Motor neuron (in vitro differentiated cells): ENCODE measurements at places on chromosomes 1 and 21.

DNA sequence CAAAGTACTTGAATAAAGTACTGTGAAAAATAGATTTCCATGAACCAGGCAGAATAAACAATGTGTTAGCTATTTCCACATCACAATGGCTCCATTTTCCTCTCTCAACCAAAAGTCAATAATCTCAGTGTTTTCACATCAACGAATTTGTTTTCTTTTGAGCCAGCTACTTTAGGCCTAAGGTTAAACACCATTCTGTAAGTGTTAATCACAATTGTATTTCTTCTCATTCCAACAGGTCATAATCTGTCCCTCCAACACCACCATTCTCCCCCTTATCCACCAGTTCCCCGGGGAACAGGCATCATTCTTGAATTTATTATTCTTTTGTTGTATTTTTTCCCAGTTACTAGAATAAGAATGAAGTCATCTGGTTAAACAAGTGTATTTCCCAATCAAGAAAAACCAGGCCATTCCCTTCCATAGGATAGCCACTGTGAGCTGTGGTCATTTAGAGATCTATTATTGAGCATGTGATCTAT is 66.2 kb upstream of the PALMD start:
- ATAC-seq: no peak

- ATAC-seq: no peak
Observed at GRCh38 chr1:154485106-154485505, 16.9 kb upstream of the TDRD10 start.

DNA sequence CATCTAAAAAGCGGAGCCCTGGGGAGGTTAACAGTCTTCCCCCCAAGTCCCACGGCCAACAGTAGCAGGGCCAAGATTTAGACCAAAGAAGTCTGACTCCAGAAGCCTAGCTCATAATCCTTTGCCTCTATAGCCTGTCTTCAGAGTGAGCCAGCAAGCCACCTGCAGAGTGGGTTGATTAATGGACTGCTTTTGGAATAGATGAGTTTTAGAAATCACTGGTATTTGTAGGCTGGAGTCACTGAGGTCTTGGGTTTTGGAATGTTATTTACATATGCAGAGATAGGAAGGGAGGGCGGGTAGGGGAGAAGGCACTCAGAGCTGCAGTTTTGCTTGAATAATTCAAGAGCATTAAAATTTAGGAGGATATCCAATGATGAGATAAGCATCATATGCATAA is 90.8 kb upstream of the L1TD1 start:
- no peak for ATAC-seq

DNA sequence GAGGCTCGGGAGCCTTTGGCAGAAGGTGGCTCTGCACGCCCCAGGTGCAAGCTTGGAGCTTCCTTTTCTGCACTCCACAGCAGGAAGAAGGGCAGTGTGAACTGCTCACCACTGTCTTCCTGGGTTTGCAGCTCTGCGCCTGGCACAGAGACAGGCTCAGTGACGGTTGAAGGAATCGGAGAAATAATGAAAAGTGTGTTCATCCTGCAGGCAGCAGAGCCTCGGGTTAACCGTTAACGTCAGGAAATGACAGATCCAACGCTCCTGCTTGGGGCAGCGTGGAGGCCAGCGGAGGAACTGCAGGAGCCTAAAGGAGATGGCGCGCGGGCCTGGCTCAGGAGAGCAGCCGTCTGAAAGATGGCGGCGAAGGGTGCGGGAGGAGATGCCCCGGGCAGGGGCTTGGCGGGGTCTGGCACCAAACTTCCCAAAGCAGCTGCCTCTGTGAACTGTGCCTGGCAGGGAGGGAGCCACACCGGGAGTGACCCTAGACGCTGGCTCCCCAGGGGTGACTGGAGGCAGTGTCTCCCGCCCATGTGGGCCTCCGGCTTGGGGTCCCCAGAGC is 10.9 kb upstream of the SAMD11 start:
- ATAC-seq: peak; percentile 55

DNA sequence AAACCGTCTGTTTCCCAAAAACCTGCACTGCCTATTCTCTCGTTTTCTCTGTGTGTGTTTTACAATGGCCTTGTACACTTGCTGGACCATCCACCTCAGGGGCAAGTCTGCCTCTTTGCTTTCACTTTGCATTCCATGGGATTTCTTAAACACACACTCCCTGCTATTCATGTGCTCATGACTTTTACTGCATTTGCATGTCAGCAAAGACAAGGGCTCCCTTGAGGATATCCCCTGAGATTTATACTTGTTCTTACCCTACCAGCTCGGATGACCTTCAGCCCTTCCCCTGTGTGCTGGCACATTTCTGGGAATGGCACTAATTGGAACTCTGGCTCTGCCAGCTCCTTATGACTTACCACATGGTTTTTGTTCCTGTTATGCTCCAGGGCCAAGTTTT is 386.9 kb downstream of the AMY1C start:
- peak; percentile 48 for ATAC-seq

- ATAC-seq: no peak
Observed at GRCh38 chr1:41051022-41051421, 29.5 kb upstream of the SLFNL1 start.

DNA sequence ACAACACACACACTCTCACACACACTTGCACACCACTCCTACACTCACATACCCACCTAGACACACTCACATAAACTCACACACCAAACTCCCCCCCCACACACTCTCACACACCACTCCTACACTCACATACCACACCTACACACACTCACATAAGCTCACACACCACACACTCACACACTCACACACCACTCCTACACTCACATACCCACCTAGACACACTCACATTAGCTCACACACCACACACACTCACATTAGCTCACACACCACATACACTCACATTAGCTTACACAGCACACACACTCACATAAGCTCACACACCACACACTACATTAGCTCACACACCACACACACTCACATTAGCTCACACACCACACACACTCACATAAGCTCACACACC is 33.1 kb downstream of the OPTC start:
- no peak for ATAC-seq

GRCh38 chr21:34180826-34181359 is 107.5 kb downstream of the MRPS6 start:
- ATAC-seq: peak; percentile 95

DNA sequence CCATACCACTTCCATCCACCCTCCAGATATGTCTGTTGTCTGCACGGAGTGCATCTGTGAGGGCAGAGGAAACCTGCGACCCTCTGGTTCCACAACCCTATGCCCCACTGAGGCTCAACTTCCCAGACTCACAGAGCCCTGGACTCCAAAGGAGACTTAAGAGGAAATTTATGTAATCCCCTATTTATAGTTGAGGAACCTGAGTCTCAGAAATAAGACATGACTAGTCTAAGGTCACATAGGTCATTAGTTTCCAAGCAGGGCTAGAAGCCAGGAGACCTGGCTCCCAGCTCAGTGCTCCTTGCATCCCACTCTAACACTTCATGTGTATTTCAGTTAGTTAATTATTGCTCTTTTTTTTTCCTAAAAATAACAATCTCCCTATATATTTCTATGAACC is 15.7 kb upstream of the LEMD1 start:
- ATAC-seq: no peak

DNA sequence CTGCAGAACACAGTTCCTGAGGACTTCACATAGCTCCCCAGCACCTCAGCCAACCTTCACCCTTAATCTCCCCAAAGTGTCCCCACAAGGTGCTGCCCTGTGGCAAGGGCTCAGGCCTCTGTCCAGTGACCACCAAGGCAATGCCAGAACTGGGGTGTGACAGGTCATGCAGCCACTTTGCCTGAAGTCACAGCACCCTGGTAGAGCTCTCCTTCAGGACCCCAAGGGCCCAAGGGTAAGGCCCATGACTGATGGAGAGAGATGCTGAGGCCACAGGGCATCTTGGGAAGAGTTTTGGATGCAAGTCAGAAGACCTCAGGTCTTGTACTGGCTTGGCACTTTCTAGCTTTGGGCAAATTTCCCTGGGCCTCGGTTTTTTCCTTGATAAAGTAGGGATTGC is 783 bp upstream of the FCMR start:
- ATAC-seq: no peak

GRCh38 chr1:177983482-177984135 is 13.8 kb upstream of the SEC16B start:
- no peak for ATAC-seq

GRCh38 chr1:36597514-36597913 is 114.8 kb upstream of the CSF3R start:
- no peak for ATAC-seq

GRCh38 chr1:178612261-178612660 is 99.4 kb downstream of the TEX35 start:
- no peak for ATAC-seq

DNA sequence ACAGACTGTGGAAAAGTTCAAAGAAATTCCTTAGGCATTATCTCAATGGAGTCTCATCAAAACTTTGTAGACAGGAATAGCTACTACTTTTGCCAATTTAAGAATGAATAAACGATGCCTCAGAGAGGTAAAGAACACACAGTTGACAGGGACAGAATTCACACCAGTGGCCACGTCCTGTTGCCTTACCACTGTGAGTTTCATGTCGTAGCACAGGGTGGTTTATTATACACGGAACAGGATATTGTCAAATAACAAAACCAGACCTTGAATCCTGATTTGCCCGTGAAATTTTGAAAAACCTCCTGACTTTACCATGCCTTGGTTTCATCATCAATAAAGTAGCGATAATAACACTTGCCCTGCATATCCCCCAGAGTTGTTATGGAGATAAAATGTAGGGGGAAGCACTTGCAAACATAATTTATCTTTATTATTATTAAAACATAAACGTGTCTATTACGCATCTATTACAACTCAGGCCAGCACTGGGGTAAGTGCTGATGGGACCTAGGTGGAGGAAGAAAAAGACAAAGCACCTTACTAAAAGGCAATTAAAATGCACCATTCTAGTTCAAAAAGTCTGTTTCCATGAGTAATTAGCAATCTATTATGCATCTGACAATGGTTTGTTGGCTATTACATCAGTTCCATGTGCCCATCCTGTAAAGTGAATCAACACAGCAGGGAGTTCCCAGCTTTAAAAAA is 408.1 kb upstream of the RUNX1 start:
- ATAC-seq: no peak

- no peak for ATAC-seq
Observed at GRCh38 chr1:57854436-57854835, 430.6 kb upstream of the DAB1 start.

- no peak for ATAC-seq
Observed at GRCh38 chr21:25126564-25126963, 480.7 kb downstream of the MRPL39 start.

DNA sequence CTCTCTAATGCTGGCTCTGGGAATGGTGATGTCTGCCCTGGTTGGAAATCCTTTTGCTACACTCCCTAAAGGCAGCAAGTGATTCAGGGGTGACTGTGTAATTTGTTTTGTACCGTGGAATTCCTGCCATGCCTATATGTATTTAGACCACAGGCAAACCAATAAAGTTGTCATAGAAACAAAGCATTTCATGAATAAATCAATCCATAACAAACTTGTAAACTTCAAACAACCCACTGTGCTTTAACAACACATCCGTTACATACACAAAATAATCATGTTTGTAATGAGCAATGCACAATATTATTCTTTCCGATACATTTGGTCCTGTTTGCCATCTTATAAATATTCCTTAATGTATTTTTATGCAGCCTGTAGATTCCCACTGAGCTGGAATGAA is 330.3 kb upstream of the SNX7 start:
- ATAC-seq: no peak

- ATAC-seq: no peak
Observed at GRCh38 chr1:41381692-41382479, 20.7 kb downstream of the FOXO6 start.

DNA sequence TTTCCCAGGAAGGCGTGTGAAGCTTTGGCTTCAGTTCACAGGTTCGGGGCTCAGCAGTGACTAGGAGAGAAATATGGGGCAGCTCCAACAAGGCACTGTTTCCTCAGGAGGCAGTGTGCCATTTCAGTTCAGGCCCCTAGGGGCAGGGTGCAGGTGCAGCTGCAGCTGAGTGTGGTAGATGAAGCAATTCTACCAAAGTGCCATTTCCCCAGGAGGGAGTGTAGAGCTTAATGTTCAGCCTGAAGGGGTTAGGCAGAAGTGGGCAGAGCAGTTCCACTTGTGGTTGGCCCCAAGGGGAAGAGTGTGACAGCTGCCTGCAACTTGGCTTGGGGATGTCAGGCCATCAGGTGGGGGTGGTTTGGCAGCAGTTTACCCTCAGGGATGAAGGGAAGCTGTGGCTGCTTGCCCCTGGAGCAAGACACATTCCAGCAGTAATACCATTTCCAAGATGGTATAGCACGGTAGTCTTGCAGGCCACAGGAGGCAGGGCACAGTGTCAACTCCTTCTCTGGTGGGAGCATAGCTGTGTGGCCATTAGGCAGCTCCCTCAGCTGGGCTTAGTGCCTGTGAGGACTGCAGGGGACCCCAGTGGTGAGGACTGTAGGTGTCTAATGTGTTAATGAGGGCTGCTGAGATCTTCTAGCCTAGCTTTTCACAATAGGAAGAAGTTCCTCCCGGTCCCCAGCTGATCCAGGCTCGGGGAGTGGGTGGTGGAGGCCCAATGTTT is 34.7 kb downstream of the RGSL1 start:
- no peak for ATAC-seq

DNA sequence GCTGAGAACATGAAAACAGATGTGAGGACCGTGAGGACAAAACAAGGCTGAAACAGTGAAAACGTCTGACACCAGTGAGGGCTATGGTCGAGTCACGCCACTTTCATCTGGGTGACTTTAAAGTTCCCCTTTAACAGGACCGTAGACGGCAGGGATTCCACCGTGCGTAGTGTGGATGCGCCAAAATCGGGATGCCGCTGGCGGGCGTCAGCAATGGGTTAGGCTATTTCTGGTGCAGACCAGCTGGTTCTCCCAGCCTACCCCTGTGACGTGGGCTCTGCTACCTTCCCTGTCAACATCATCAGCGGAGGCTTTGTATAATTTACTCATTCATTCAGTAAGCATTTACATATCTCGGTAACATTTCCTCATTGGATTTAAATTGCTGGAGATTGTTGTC is 246.6 kb upstream of the AJAP1 start:
- ATAC-seq: no peak

DNA sequence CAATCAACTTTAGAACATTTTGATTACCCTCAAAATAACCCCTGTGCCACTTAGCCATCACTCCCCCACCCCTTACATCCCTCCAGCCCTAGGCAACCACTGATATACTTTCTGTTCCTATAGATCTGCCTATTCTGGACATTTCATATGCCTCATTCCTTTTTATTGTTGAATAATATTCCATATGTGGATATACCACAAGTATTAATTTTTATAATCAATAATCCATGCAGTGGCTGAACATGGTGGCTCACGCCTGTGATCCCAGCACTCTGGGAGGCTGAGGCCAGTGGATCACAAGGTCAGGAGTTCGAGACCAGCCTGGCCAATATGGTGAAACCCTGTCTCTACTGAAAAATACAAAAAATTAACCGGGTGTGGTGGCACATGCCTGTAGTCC is 20.1 kb upstream of the MED18 start:
- ATAC-seq: no peak

GRCh38 chr1:9250411-9251381 is 16.1 kb downstream of the H6PD start:
- peak; percentile 49 for ATAC-seq

GRCh38 chr21:45741691-45742090 is 98.2 kb downstream of the PCBP3 start:
- no peak for ATAC-seq

GRCh38 chr1:196546272-196547111 is 61.7 kb downstream of the KCNT2 start:
- ATAC-seq: no peak
